ENCODE measurements at places on chromosomes 16 and 17. TPM values are rescaled to one million over a fixed set of nuclear protein-coding genes. Genes with fewer than 3 reads are reported as not detected.
A peak's percentile ranks its signal among the peaks of the same experiment; 100 is the strongest.

- no peak for DNase-seq
Measured at GRCh38 chr17:79686476-79686875, 44.3 kb upstream of the ENPP7 start.

- no peak for DNase-seq
Measured at GRCh38 chr17:64687961-64688360, 25.9 kb upstream of the SMURF2 start.

SOX15 gene
- 0.35 TPM for total RNA-seq

SOST gene
- not detected for total RNA-seq

DNA sequence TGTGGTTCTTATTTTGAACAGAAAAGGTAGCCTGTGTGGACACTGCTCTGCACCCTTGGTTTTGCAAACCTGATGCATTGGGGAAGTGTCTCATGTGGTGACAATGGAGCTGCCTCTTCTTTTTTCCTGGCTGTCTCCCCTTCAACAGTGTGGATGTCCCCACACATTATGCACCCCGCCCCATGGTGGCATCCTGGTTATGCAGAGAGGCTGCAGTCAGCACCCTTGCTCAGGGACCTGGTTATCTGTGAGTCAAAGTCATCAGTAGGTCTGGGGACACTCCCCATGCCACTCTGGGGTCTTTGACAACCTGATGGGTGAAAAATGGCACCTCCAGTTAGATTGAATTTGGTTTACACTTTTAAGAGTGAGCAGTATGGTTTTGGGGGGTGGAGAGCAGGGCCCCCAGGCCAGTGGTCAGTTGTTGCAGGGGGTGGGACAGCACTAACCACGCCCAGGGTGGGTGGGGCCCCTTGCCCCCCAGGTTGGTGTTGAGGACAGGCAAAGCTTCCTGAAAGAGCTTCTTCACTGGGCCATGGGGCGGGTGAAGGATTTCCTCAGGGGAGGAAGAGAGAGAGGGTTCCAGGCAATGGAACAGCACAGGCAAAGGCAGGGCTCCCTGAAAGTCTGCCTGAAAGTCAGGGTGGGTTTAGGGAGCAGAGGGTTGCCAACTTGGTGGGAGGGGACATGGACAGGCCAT lies 24.6 kb upstream of the KCNJ12 start:
- no peak for DNase-seq

DNA sequence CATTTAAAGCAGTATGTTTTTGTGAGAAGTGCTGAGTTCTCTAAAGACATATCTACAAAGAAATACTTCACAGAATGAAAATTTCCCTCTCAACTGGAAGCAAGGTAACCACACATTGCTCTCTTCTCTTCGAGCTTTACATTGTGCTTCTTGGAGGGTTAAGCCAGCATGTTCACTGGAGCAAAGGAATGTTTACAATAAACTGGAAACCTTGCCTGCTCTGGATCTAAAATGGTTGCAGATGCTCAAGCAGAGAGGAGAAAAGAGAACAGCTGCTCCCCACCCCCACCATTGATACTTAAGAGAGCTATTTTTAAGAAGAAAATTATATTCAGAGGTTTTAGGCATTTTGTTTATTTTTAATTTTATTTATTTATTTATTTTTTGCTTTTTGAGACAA lies 213.1 kb downstream of the CEP112 start:
- DNase-seq: no peak

DNA sequence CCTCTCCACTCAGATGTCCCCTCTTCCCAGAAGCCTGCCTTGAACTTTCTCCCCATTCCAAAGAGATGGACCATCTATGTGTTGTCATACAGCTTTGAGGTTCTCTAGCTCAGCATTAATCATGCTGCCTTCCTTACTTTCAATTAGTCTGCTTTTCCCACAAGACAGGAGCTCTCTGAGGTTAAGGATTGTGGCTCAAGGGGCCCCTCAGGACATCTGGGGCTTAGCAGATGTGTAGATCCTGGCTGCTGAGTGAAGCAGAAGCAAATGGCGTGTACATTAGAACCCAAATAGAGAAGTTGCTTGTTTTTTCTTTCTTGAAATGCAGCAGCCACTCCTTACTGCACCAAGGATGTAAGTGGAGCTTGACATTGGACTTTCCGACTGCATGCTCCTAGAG lies 330.5 kb upstream of the TNRC6C start:
- DNase-seq: no peak

DNA sequence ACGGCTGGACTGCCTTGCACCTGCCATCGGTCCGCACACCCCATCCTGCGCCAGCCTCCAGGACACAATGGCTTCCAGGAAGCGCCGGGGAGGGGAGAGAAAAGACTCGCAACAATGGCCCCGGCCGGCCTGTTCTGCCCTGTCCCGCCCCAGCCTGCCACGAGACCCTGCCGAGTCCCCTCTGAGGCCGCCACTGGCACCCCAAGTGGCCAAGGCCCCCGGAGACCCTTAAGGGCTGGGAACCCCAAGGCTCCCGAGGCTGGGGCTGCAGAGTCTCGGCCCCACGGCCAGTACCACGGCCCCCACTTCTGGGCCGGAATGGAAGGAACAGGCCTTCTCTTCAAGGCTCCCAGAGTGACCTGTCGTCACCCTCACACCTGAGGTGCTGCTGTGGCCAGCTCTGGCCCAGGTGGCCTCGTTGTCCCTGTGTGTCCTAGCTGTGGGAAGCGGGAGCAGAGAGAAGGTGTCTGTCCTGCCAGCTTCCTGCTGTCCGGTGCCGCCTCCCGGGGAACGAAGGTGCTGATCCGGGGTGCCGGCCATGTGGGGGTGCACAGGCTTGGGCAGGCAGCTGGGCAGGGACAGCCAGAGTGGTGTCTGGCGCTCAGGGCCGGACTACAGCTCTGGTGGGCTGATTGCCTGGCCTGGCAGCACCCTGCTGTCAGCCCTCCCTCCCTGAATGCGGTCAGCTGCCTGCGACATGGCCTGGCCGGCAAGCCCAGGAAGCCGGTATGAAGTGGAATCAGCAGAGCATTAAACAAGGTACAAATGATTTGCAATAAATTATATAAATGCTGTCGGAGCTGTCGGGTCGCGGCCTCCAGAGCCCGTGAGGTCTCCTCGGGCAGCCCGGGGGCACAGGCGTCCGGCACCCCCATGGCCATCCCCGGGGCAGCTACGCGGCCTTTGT lies 8.2 kb upstream of the CACNA1H start:
- no peak for DNase-seq

GRCh38 chr16:51573191-51573590 lies 422.1 kb upstream of the SALL1 start:
- DNase-seq: no peak

- DNase-seq: no peak
Measured at GRCh38 chr17:65830356-65830755, 268.9 kb upstream of the AXIN2 start.

GRCh38 chr17:1153795-1154546 lies 25.8 kb downstream of the ABR start:
- no peak for DNase-seq

DNA sequence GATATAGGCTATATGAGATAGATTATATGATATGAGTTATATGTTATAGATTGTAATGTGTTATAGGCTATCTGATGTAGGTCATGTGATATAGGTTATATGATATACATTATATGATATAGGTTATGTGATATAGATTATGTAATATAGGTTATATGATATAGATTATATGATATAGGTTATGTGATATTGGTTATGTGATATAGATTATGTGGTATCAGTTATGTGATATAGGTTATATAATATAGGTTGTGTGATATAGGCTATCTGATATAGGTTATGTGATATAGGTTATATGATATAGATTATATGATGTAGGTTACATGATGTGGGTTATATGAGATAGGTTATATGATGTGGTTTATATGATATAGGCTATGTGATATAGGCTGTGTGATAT lies 68.5 kb downstream of the RGS9 start:
- no peak for DNase-seq

- no peak for DNase-seq
Measured at GRCh38 chr17:41942626-41943373, 12.4 kb downstream of the ODAD4 start.

GRCh38 chr16:57525761-57526160 lies 10.6 kb downstream of the CCDC102A start:
- no peak for DNase-seq

- no peak for DNase-seq
Measured at GRCh38 chr17:29399634-29400033, 9.5 kb downstream of the TAOK1 start.

GRCh38 chr16:3759736-3760135 lies 42.4 kb upstream of the TRAP1 start:
- no peak for DNase-seq

DNA sequence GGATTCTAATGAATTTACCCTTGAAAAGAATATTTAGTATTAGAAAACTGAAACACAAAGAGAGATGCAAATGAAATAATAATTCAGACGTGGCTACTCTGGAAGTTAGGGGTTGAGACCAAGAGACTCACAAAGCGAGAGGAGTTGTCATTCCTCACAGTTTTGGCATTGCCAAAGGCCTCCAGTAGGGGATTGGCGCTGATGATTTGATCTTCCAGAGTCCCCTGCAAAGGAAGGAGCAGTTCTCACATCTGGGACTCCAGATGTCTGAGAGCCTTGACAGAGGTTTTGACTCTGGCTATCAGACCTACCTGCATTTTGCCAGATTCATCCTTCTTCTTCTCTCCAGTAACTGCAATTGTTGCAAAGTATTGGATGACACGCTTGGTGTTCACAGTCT lies 6.6 kb downstream of the MYH8 start:
- DNase-seq: no peak

FGF11 gene
- 3.6 TPM for total RNA-seq

SYT17 gene
- not detected for total RNA-seq

GRCh38 chr17:77914385-77915254 lies 43.9 kb upstream of the TNRC6C start:
- no peak for DNase-seq

- DNase-seq: no peak
Measured at GRCh38 chr17:78585006-78585630, 7.9 kb upstream of the DNAH17 start.

DNA sequence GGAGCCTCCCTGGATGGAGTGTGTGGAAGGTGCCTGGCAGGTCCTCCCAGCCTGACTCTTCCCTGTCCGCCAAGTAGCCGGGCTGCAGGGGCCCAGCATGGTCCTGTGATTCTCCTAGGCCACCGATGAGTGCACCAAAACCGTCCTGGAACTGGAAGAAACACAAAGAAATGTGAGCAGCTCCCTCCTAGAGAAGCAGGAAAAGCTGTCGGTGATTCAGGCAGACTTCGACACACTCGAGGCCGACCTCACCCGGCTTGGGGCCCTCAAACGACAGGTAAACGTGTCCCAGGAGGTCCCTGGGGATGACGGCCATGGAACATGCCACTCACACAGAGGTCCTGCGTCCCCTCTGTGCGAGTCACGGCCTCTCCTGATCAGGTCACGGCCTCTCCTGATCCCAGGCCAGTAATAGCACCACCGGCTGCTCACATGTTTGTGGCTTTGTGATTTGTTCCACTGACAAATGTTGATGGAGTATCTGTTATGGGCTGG lies 4.2 kb upstream of the GAA start:
- no peak for DNase-seq

DNA sequence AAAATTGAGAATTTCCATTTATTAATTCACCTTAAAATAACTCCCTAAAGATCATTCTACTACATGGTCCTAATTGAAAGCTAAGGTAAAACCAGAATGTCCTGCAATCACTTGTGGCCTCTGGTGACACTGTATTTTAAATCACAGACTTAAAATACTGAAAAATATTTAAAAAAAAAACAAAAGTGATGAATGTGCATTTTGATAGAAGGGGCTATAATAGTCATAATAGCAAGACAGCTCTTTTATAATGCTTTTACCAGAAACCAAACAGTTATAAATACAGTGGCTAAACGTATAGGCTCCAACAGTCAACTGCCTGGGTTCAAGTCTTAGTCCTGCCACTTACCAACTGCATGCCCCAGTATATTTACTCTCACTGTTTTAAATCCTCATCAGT lies 21.2 kb downstream of the PHLPP2 start:
- no peak for DNase-seq

- no peak for DNase-seq
Measured at GRCh38 chr17:42566215-42566882, 551 bp upstream of the MLX start.

DNA sequence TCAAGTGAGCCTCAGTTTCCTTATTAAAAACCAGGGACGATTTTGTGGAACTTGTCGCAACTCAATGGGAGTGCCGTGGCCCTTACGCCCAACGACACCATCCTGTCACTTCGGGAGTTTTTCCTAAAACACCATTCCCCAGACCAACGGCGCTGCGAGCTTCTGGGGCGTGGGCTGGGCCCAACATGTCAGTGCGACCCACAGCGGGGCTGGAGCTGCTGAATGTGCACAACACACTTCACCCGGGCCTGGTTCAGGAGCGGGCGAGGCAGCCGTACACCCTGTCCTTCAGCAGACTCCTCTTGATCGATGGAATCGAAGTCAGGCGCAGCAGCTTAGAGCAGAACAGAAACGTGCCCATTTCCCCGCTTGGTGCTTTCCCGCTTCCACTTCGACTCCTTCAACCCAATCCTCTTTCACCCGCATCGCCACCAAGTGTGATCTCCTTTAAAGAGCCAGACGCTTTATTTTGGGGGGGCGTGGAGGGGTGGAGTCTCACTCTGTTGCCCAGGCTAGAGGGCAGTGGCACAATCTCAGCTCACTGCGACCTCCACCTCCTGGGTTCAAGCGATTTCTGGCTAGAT lies 13.2 kb upstream of the SLC7A5 start:
- DNase-seq: no peak

- no peak for DNase-seq
Measured at GRCh38 chr17:40091691-40092397, 8.5 kb downstream of the NR1D1 start.

DNA sequence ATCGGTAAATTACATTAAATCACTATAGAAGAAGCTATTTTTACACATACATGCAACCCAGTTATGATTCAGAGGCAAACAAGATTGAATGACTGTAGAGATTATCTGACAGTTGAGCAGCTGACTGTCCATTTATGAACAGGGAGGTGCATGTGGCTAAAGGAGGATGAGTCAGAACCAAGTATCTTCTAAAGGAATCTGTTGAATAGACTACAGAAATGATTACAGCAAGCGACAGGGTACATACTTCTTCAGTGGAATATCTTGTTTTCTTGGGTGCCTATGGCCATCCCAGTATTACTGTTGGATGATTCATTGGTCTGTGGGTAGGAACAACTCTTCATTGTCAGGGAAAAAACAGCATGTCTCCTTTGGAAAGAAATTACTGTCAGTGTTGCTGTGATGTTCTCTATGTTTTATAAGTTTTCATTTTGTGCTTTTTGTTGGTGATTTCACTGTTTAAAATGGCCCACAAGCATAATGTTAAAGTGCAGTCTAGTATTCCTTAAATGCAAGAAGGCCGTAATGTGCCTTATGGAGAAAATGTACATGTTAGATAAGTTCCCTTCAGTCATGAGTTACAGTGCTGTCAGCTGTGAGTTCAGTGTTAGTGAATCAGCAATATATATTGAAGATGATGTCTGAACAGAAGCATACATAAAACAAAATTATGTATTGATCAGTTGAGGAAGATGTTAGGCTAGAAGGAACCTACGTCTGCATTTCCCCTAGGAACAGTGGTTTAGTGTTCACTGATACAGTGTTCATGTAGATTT lies 27.0 kb downstream of the CBFB start:
- DNase-seq: peak; percentile 49

GRCh38 chr17:33218698-33219601 lies 74.1 kb downstream of the ASIC2 start:
- no peak for DNase-seq

- no peak for DNase-seq
Measured at GRCh38 chr16:2081201-2082084, 33.7 kb downstream of the TSC2 start.

GRCh38 chr17:78878871-78879527 lies 24.0 kb downstream of the CEP295NL start:
- DNase-seq: no peak

TEX14 gene
- total RNA-seq: 0.28 TPM

GSG1L gene
- total RNA-seq: not detected

CCL4 gene
- total RNA-seq: 66.7 TPM

- no peak for DNase-seq
Measured at GRCh38 chr17:65035191-65035590, 21.3 kb downstream of the GNA13 start.

CCL3 gene
- 77.2 TPM for total RNA-seq

Data from activated CD8-positive, alpha-beta memory T cell treated with anti-CD3 and anti-CD28 coated beads, Interleukin-2, amount 10 ng/mL, durations not matched to agents 7 days and 5 days (primary cell).